ENCODE measurements at places on chromosomes 7 and 10.

DNA sequence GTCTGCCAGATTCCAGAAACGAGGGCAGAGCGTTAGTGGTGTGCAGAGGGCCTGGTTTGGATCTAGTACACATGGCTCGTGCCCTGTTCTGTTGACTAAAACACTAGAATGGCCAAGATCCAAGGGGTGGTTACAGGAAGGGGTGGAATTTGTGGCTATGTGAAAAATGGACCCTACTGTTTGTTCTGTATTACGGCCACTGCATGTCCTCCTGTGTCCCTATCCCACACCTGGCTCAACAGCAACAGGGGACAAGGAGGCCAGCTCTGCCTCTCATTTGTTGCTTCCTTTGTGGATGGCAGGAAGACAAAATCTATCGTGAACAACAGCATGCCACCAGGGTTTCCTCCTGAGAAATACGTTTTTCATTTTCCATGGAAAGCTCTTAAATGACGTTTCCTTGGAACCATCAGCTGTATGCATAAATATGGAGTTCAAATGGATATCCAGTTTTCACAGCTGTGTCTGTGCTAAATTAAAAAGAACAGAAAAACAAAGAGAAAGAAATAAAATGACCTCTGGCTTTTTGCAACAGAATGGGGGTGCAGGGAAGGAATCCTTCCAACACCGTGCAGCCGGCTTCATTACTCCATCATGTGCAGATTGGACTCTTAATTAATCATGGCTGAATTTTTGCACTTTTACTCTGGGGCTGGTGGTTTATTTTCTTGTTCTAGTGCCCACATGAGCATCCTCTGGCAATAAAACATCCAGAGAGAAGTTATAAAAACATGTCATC, 318.9 kb downstream of the CXCL12 start:
- no peak for DNase-seq

DNA sequence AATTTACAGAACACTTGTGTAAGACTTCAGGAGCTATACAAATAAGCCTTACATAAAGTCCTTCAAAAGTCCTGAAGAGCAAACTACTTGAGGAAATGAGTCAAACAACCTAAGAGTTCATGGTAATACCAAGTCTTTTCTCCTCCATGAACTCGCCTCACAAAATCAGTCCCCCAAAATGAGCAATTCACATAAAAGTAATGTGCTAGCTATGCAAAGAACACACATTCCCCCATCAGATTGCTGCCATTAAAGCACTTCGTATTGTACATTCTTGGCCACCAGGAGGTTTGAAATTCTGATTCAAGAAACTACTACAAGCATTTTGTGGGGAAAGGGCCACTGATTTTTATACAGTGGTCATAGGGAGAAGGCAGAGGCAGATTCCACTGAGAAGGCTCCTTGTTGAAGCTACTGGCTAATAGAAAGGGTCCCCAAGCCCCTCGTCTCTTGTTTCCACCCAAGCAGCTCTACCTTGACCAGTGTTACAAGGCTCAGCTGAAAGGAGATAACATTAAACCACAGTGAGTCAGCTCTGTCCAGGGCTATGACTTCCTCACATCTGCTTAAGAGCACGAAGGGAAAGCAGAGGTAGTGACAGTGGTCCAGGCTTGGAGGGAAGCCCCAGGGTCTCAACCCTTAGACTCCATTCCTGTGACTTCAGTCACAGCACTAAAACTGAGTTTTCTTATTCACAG, 115.2 kb upstream of the CDK1 start:
- peak; percentile 27 for DNase-seq

GRCh38 chr10:31418481-31418880, 99.5 kb downstream of the ZEB1 start:
- no peak for DNase-seq

DNA sequence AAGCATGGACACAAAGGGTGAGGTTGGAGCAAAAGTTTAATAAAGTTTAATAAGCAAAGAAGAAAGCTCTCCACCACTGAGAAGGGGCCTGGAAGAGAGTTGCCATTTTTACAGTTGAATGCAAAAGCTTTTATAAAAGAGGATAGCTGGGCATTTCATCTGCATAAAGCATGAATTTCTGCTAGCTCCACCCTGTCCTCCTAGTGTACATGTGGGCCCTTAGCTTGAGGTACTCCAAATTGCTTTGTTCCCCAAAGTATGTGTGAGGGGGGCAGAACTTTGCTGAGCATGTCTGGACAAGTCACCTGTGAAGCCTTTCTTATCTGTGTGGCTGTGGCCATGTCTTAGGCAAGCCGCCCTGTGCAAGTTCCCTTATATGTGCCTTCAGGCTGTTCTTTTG, 22.6 kb upstream of the CROT start:
- no peak for DNase-seq

- no peak for DNase-seq
Observed at GRCh38 chr7:95863623-95864022, 91.3 kb downstream of the DYNC1I1 start.

GRCh38 chr7:148028165-148028564, 562.4 kb upstream of the C7orf33 start:
- no peak for DNase-seq

GRCh38 chr7:135501402-135501801, 8.5 kb downstream of the CNOT4 start:
- DNase-seq, result peak; percentile 11

DNA sequence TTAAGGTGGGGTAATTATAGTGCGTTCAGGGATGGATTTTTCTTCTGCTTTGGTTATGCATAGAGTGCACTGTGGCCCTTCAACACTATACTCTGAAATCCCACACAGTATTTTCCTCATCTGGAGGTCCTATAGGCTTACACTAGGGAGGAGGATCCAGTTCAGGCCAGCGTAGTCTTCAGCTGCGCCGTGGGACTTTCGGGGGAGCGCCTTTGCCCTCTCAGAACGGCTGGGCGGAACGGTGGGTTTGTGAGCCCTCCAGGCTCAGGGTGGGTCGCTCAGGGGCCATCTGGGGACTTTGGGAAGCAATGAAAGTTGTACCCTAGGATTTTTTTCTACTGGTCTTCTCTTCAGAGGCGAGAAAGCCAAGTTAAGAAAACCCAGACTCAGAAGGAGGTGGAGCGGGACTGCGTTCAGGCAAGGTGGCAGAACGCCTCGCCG, 652 bp upstream of the VPS26A start:
- DNase-seq, result peak; percentile 72

DNA sequence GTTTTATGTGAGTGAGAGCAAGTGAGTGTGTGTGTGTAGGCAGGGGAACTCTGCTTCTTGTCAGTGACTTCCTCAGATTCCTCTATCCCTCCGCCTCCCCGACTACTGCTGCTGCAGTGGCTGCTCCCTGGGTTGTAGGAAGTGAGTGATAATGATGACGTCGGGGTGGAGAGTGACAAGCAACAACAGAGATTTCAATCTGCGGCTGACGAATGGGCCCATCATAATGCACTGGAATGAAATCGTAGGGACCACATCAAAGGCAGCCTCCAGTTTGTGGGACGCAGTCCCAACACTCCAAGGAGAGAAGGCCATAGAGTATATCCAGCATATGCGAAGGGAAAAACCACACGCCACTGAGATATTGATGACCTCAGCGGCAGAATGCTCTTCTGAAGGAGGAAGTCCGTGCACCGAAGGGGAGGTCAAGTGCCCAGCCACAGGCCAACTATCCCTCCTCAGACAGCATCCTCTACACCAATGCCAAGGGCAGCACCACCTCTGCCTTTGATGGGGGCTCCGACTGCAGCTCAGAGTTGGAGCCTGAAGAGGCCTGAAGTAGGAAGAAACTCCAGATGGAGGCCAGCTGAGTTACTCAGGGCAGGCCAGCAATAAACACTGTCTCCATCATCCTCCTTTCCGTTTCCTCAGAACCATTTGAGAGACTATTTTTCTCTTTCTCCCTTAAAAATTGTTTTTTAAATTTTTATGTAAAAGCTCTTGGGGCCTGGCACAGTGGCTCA, 11.3 kb upstream of the STMP1 start:
- peak; percentile 35 for DNase-seq

- peak; percentile 20 for DNase-seq
Observed at GRCh38 chr7:144513334-144513733, 109.8 kb upstream of the NOBOX start.

DNA sequence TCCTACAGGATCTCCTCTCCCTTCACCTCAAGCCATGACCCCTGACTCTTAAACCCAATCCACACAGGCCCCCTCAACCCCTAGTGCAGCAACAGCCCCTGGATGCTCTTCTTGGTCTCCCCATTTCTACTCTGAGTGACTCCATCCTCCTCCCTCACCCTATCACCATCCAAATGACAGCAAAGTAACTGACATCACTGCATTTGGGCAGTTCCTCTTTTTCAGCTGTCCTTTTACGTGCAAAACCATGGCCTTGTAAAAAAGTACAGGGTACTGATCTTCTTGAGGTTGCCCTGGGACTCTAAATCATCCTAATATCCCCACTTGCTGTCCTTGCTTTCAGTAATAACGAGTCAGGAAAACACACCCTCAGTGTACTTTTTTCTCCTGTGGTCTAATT, 454.9 kb downstream of the ADRA2A start:
- DNase-seq, result no peak

- DNase-seq, result peak; percentile 80
Observed at GRCh38 chr10:119761106-119761505, 35.3 kb downstream of the INPP5F start.

DNA sequence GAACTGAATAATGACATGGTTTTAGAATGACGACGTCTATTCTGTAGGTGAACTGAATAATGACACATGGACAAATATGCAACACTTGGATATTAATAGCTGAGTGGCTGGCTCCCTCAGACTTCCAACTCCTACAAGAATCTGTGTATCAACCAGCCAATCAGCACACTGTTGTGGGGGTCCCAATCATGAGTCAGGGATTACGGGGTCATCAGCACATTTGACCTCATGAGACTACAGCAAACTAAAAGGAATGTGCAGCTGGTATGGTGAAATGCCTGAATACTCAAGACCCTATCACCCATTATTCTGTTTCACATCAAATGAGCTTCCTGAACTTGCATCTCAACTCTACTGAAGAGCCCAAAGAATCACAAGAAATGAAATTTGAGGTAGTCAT, 192.5 kb downstream of the ANK3 start:
- DNase-seq, result no peak

- no peak for DNase-seq
Observed at GRCh38 chr10:61346796-61347413, 106.3 kb downstream of the TMEM26 start.

- peak; percentile 64 for DNase-seq
Observed at GRCh38 chr7:1883031-1883761, 213.1 kb downstream of the ELFN1 start.

DNA sequence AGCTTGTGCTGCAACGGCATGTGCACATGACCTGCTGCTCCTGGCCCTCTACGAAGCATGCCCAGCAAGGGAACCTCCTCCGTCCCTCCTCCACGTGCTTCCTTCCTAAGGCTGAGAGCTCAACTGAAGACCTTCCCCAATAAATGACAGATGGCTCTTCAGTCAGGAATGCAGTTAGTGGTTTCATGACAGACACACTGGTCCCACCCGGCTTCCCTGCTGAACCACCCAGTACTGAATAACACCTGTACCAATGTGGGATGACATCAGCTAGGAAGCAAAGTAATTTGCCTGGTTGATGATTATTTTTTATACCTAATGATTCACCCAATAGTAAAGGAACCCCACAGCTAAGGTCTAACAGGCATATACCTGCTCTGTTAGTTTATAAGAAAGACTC, 69.1 kb downstream of the SCRN1 start:
- DNase-seq, result no peak

- DNase-seq, result no peak
Observed at GRCh38 chr10:131021246-131021895, 290.1 kb downstream of the TCERG1L start.

GRCh38 chr10:124345521-124345920, 73.2 kb downstream of the OAT start:
- no peak for DNase-seq

DNA sequence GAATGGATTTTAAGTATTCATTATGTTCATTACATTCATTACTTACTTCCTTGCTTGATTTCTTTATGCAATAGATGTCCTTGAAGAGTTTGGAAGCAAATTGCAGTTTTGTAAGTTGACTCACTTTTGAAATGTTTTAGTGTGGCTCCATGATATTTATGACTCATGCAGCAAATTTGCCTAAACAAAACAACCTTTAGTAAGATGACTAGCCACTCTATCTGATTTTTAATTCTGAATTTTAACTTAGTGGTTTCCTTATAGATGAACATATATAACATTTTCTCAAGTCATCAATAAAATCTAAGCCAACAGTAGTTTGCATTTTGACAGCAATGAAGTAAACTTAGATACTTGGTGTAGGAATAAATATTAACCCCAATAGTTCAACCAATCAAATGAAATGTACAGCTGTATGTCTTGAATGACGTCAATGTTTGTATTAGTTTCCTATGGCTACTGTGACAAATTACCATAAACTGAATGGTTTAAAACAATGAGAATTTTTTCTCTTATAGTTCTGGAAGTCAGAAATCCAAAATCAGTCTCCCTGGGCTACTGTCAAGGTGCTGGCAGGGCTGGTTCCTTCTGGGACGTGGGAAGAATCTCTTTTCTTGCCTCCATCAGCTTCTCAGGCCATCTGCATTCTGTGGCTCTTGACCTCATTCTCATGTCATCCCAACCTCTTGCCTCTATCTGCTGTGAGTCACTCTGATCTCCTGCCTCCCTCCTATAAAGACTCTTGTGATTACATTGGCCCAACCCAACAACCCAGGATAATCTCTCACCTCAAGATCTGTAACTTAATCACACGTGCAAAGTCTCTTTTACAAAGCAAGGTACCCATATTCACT, 73.4 kb downstream of the AHR start:
- peak; percentile 96 for DNase-seq

DNA sequence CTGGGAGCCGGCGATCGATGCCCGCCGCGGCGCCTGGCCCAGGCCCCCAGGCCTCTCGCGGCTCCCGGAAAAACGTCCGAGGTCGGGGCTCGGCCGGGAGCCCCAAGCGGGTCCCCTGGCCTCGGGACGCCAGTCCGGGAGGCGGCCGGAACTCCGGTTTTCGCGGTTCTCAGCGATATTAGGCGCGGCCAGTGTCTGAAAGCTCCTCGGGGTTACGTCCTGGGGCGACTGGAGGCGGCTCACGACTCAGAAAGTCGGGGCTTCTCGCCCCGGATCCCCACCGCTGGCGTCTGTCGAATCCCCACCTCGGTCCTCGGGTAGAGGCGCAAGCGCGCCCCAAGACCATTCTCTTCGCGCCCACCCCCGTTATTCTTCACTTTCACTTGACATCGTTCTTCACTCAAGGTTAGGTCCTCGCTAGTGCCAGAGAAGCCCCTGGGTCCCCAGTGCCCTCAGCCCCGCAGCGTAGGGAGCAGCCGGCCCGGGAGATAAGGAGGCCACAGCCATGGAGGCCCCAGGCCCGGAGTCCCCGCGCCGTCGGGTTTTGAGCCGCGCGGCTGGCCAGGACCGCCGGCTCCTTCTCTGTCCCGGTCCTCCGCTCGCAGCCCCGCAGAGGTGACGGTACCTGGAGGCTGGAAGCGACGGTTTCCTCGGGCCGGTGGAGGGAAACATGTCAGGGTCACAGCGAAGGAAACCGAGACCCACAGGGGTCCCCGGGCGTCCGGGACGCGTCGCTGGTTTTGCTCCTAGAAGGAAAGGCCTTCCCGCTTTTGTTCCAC, 35.2 kb upstream of the EBLN1 start:
- DNase-seq, result no peak

Data from fibroblast of the aortic adventitia (primary cell).